ENCODE measurements at places on chromosomes 6 and 20. TPM values are rescaled to one million over a fixed set of nuclear protein-coding genes. Genes with fewer than 3 reads are reported as not detected.

- DNase-seq = no peak
Observed at GRCh38 chr20:32680544-32681174, 6.9 kb upstream of the C20orf203 start.

NR2E1 gene
- total RNA-seq = not detected

GRCh38 chr6:8187209-8187608 lies 84.9 kb upstream of the EEF1E1 start:
- DNase-seq = no peak

DNA sequence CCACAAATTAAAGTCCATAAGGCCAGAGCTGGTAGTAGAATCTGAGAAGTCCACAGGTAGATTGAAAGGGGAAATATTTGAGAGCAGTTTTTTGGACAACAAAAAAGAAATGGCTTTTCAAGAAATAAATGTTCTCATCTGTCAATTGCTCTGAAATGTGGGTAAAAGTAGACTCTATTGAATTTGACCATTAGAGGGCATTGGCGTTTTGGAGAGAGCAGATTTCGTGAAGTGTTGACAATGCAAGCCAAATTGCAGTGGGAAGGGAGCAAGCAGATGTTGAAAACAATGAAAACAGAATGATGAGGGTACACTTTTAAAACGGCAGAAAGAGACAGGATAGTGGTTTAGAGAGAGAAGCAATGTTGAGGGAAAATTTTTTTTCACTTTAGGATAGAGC lies 149.1 kb upstream of the FAM83B start:
- no peak for DNase-seq

DNA sequence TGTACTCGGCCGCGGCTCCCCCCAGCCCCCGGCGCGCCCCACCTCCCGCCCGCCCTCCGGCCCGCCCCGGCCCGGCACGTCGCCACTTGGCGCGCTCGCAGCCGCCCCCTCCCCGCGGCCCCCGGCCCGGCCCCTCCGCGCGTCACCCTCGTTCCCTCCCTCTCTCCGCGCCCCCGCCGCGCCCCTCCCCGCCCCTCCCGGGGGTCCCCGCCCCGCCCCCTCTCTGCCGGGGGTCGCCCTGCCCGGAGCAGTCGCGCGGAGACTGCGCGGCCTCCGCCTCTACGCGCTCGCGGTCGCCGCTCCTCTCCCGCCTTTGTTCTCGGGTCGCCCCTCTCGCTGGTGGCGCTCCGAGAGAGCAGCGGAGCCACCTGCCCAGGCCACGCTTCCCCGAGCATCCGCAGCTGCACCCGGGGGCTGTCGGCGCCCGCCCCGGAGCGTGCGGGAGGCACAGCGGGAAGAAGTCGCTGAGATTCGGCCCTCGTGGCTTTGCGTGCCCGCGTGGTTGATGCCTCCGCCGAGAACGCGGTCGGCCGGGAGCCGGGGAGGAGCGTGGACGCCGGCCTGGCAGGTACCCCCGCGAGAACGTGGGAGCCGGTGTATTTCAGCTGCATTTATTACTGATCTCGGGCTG lies at the start of gene PHF10:
Gene PHF10 (minus strand): TSS at position 7 of the 631 bp plus-strand sequence. CDS start 569 bp downstream, outside the sequence.
- peak; percentile 55 for DNase-seq

GRCh38 chr6:68024570-68025269 lies 610.4 kb upstream of the ADGRB3 start:
- DNase-seq = no peak

- no peak for DNase-seq
Observed at GRCh38 chr6:136969930-136970329, 47.8 kb downstream of the SLC35D3 start.

- DNase-seq = no peak
Observed at GRCh38 chr6:31558631-31559500, 11.5 kb downstream of the NFKBIL1 start.

DNA sequence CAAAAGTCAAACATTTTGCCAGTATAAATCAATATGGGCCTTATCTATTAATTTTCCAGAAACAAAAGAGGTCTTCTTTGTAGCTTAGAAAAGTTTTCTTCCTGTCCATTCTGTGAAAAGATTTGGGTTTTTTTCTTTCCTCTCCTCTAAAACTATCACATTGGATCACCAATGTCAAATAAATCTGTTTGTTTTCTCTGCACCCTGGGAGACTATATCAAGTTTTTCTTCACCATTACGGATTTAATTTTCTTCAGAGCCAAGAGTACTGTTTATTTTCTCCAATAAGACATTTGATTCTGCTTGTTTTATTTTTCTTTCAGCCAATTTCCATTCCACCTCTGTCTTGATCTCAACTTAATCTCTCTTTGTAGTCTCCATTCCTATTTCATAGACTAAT lies 1.9 kb upstream of the LZTS3 start:
- DNase-seq = no peak

DNA sequence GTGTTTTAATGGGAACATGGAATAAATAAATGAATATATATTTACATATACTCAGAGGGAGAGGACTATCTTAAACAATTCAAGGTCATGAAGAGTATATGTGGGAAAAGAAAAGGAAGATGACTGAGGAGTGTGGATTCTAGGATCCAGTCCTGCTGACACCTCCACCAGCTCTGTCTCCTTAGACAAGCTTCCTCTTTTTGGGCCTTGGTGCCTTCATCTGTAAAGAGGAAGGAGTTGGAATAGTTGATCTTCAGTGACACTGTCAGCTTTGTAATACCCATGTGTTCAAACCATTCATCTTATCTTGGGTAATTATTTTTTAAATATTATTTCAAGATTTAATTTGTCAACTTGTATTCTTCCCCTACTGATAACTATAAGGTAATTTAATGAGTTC lies 338.0 kb downstream of the ADGRB3 start:
- no peak for DNase-seq

SAMD5 gene
- total RNA-seq = 8.0 TPM

DNA sequence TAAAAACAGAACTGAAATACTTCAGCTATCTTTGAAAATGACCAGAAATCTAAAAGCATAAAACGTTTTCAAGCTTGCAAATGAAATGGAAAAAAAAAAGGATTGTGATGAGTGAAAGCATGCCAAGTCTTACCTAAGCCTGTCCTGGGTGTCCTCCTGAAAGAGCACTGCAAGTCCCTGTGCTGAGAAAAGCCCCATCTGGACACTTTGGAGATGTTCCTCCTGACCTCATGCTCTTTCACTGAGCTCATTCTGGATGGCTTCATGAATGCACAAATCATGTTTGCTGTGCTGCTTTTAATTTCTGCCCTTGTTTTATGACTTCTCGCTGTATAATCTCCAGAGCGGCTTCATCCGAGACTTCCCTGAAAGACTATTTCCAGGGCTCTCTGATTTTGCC lies 136.0 kb downstream of the SOD2 start:
- no peak for DNase-seq

GRCh38 chr6:88574031-88574430 lies 389.4 kb downstream of the RNGTT start:
- no peak for DNase-seq

ADAM33 gene
- total RNA-seq = 9.1 TPM

DNA sequence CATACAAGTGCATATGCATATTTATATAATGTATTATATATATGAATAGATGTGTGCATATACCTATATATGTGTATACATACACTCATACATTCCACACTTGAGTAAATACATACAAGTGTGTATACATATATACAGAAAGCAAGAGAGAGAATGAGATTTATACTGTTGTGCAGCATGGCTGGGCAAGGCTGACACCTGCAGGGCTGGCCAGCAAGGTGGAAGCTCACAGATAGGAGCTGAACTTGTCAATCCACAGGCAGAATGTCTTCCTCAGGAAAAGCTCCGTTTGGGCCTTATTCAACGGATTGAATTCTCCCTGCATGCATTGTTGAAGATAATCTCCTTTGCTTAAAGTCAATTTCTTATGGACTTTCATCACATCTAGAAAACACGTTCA lies 256.7 kb downstream of the ZNF217 start:
- no peak for DNase-seq

- DNase-seq = no peak
Observed at GRCh38 chr6:133889557-133890403, 867 bp downstream of the TCF21 start.

- DNase-seq = no peak
Observed at GRCh38 chr20:6241591-6241990, 118.8 kb upstream of the FERMT1 start.

- DNase-seq = no peak
Observed at GRCh38 chr6:139149383-139149782, 14.5 kb downstream of the HECA start.

DNA sequence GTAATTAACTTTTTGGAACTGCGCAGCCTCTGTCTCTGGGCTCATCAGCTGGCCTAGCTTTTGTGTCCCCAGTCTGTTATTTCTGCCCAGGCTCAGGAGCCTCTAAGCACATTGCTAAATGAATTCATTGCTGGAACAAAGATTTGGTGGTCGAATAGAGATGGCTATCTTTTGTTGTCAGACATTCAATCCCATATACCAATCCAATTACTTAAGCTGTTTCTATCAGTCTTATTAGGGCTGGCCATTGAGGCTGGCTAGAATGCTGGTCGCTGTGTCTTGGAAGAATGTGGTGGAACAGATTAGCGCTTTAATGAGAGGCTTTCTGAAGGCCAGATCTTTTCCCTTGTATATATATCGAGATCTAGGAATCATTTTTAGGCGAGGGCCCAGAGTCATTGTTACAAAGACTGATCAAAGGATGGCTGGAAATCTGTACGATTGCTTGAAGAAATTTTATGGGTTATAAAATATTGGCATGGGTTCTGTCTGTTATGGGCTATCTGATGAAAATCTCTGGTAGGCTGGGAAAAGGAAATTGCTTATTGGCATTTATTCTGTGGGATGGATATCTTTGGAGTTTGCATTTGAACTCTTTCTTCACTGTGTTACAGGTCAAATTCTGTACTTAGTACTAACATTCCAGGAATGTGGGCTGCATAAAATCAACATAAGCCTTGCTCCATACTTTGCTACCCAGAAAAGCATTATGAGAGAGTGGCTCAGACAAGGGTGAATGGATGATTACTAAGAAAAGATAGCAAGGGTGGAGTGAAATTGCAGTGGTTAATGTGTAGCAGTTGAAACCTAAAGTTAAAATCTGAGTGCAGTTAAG lies 34.8 kb upstream of the JAG1 start:
- DNase-seq = no peak

DNA sequence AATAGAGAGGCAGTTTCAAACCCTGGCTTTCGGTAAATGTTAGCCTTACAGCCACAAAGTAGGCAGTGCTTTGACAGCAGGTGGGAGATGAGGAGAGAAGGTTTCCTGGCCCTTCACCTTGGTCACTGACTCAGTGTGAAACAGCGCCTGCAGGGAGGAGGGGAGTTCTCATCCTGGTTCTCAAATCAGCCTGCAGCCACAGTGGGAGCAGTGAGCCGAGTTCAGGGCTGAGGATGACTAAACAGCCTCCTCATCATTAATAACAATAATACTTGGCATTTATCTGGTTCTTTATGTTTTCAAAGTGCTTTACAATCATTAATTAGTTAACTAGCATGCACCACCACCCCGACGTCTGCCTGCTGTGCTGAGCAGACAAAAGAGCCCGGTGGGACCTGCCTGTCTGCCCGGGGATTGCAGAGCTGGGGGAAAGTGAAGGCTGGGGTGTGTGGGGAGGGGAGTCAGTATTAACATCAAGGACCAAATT lies 59.6 kb downstream of the PRDM1 start:
- no peak for DNase-seq

- no peak for DNase-seq
Observed at GRCh38 chr6:14360565-14360964, 243.0 kb downstream of the CD83 start.

DNA sequence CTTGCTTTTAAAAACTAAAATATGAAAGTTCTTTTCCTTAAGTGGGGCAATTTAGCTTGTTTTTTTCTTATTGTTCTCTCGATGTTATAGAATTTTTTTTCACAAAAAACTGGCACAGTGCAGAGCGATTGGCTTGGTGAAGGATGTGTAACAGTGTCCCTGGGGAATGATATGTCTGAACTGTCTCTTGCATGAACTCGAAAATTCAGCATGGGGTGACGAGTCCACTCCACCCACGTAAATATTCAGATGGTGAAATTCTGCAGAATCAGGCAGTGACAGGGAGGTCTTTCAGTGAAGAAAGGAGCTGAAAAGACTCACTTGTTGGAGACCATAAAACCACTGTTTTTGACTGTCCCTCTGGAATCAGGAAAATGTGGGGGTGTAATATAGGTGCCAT lies 505.3 kb downstream of the MMUT start:
- DNase-seq = no peak

DNA sequence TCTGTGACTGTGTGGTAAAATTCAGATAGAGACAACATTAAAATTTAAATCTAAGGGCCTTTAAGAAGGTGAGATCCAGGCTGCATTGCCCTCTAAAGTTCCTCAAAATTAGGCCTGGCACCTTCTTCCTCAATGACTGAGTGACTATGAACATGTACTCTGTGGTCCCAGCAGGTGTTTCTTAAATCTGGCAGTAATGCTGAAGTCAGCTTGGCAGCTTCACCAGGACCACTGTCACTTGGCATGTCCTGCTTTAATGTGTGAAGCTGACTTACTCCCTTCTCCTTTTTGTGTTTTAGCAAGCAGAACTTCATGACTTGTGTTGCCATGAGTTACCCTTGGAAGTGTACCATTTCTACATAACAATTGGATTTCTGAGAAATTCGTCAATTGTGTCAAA lies 141.7 kb downstream of the NKAIN2 start:
- DNase-seq = no peak

ADGRG6 gene
- total RNA-seq = 10.5 TPM

DNA sequence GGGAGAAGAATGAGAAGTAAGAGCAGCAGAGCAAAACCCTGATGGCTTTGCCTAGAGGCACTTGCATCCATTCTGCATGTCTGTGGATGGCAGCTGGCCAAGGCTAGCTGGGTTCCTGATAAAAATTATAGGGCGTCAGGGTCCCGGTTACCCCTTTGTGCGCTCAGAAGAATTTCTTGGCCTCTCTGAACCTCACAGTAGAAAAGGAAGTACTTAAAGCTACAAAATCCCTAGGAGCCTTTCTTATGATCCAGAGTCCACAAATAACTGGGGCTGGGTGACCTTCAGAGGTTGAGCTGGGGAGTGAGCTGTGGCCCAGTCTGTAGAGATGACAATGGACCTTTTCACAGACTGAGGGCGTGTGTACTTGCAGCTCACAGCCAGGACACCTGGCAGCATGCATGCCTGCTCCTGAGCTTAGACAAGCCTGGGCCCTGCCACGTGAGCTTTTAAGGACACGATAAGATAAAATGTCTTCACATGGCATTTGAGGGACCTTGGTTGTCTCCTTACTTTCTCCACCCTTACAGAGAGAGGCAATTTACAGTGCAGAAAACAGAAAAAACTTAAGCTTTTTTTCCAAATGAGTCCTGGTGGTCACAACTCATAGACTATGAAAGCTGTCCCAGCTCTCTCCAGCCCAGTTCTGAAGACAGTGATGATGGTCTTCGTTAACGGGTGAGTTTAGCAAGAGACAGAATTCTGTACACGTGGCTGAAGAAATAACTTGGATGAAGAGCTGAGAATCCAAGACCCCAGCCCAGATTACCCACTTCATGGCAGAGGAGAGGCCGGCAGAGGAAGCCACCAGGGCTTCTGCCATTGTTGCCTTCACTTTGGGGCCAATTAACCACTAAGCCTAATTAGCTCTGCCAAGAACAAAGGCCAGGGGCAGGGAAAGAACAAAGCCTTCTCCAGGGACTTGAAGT lies 50.3 kb downstream of the FOXA2 start:
- no peak for DNase-seq

TMEM14B gene
- total RNA-seq = 114 TPM

MYL9 gene
- 67.1 TPM for total RNA-seq

CMTR1 gene
- 29.3 TPM for total RNA-seq

EPPIN gene
- 4.2 TPM for total RNA-seq

RAD21L1 gene
- total RNA-seq = not detected
